G401 (cell line): ENCODE measurements at places on chromosomes 2 and 18. TPM values are rescaled to one million over a fixed set of nuclear protein-coding genes. Genes with fewer than 3 reads are reported as not detected.

DNA sequence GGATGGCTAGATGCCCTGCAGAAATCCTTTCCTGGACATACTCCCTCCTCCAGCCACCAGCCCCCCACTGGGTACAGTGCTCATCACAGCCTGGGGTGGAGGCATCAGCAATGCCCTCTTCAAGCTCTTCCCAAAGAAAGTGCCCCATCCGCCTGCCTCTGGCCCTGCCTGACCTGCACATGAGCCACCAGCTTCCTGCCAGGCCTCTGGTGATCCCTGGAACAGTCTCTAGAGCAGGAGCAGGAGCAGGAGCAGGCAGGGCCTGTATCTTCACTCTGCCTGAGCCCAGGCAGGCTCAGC lies 54.1 kb upstream of the CAB39 start:
- DNase-seq = no peak

DNA sequence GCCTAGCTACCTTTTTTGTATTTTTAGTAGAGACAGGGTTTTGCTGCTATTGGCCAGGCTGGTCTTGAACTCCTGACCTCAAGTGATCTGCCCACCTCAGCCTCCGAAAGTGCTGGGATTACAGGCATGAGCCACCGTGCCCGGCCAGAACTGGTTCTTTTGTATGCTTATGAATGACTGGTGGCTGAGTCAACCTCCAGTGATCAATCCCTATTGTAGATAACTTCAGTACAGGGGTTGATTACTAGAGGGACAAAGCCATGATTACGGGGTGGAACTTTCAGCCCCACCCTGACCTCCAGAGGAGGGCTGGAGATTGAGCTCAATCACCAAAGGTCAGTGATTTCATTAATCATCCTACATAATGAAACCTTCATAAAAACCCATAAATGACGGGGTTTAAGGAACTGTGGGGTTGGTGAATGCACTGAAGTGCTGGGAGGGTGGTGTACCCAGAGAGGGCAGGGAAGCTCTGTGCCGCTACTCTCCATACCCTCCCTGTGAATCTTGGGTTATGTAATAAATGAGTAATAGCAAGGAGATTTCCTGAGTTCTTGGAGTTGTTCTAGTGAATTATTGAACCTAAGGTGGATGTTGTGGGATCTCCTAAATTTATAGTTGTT lies 281.8 kb upstream of the CXCR4 start:
- DNase-seq = no peak

- DNase-seq = no peak
Observed at GRCh38 chr2:191629001-191629453, 48.9 kb upstream of the NABP1 start.

DNA sequence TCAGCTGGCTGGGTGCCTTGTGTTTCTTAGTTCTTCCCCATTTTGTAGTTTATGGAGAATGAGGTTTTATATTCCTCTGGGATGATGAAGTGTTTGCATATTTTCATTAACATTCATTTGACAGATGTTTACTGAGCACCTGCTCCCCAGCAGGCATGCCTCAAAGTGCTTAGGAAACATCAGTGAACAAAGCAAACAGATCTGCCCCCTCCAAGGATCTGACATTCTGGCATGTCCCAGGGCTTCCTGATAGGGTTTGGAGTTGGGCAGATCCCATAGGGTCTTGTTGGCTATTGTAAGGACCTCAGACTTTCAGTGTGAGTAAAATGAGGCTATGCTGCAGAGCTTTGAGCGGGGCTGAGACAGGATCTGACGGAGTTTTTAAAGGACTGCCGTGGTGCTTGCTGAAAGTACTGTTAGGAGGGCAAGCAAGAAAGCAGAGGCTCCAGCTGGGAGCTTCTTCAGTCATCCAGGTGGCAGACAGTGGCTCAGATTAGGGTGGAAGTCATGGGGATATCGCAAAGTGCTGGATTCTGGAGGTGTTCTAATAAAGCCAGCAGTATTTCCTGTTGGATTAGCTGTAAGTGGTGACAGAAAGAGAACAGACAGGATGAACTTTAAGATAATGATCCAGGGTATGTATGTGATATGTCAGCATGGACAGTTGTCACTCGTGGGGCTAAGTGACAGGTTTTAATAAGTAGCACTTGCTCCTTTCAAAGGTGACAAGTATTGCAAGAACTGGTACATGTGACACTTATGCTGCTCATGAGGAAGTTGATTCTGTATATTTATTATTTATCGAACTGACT lies 11.3 kb upstream of the IAH1 start:
- DNase-seq = no peak

APCDD1 gene
- not detected in 2 replicates for total RNA-seq

WNT10A gene
- 0.12 and 1.4 TPM in 2 replicates for total RNA-seq
